ENCODE measurements at places on chromosomes 1 and 21.

DNA sequence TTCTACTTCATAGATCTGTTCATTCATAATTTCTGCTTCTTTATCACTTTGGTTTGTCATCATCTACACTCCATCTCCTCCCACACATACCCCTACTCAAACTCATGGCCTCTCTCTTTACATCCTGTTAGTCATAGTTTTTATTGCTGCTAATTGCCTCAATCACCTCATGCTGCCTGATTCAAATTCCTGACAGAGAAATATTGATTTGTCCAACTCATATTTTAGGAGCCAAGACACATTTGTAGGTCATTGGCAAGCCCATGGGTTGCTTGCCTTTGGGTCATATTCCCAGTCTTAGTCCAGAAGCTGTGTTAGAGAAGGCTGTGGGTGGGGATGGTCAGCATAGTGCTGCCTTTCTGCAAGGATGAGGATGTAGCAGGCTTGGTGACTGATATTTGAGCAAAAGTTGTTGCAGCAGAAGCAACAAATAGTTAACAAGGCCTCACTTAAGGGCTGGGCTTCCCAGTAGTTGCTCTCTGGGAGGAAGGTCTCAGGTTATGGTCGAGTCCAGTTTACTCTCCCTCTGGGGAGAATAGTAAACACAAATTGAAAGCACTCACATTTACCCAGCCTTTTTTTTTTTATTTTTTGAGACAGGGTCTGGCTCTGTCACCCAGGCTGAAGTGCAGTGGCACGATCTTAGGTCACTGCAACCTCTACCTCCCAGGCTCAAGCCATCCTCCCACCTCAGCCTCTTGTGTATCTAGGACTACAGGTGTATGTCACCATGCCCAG lies 22.4 kb upstream of the EPS15 start:
- DNase-seq, result no peak

DNA sequence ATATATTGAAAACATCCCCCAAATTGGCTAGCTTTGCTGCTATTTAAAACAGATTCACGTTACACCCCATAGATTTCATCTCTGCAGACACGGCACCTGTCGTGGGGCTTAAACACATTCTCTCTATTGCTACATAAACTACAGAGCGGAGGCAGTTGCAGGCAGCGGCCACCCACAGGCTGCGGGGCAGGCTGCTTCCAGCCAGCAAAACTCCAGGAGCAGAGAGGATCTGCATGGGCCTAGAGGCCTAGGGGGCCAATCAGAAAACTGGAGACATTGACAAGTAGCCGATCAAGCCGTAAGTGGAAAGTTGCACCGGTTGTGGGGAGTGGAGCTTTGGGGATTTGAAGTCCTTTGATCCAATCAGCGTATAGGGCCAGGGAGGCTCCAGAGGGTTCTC lies 129.0 kb upstream of the KLHDC7A start:
- no peak for DNase-seq

DNA sequence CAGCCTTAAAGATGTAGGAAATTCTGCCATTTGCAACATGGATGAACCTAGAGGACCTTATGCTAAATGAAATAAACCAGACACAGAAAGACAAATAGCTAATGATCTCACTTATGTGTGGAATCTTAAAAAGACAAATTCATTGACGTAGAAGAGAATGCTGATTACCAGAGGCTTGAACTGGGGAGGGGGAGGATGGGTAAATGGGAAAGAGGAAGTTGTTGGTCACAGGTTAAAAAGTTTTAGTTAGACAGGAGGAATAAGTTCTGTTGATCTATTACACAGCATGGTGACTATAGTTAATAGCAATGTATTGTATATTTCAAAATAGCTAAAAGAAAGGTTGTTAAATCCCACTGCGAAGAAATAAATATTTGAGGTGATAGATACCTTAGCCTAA lies 62.8 kb downstream of the PKN2 start:
- no peak for DNase-seq

- no peak for DNase-seq
Measured at GRCh38 chr1:160520582-160520981, 2.5 kb downstream of the SLAMF6 start.

DNA sequence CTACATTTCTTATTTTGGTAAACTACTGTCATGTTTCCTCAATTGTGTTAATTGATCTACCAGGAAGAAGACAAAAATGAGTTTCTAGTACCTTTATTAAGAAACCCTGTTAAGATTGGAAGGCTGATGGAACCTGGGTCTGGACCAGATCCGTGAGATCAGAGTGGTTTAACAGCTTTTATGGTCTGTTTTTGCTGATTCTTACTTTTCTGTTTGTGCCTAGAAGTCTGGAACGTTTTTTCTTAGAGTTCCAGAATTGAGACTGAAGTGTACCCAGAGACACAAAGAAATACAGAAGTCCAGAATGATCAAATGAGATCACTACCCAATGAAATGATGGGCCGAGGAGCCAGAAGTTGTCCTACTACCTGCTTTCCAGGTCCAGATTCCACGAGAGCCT lies 22.5 kb upstream of the CDC42 start:
- no peak for DNase-seq

- DNase-seq, result no peak
Measured at GRCh38 chr1:243494741-243495431, 239.0 kb downstream of the SDCCAG8 start.

GRCh38 chr1:65792669-65793358 lies at the start of gene PDE4B:
Gene PDE4B, plus strand, starts transcription at chr1:65792895.
- DNase-seq, result no peak

DNA sequence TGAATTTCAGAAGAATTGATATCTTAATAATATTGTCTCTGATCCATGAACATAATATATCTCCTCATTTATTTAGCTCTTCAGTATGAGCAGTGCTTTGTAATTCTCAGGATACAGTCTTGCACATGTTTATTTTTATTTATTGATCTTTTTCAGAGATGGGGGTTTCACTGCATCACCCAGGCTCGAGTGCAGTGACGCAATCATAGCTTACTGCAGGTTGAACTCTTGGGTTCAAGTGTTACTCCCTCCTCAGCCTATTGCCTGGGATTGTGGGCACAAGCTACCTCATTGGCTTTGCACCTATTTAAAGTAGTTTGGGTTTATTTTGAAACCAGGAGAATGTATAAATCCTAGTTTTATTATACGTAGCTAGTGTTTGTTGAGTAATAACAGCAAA lies 4.7 kb downstream of the RPS6KC1 start:
- DNase-seq, result no peak

DNA sequence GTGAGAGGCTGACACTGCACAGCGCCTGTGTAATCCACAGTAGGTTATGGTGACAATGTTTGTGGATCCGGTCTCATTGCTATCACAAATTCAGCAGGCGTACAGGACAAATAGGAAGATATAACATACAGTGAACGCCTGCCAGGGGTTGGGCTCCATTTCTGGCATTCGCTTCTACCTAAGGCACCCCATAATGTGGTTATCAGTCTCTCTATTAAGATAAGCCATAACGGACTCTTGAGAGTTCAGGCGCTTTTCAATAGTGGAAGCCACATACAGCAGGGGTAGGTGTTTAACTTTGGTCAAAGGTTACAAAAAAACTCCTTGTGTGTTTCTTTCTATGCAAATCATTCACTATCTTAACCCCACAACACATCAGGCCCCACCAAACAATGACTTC lies 72.8 kb downstream of the SIPA1L2 start:
- no peak for DNase-seq

- no peak for DNase-seq
Measured at GRCh38 chr1:7621334-7622219, 149.5 kb upstream of the VAMP3 start.

DNA sequence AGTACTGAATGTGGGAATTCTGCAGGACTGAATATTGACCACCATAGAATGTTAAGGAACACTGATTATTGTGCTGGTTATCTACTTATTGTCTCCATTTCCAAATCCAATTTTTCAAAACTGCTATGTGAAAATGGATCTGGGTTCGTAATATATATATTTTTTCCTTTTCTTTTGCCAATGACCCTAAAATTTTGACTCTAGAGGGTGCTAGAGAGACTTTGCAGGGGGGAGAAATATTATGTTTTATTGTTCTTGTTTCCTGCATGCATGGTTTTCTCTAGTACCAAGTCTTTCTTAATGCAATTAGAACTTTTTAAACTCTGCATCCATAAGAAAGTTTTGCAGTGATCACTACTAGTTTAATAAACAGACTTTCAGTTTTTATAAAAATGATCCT lies 1256.9 kb downstream of the BRINP3 start:
- no peak for DNase-seq

DNA sequence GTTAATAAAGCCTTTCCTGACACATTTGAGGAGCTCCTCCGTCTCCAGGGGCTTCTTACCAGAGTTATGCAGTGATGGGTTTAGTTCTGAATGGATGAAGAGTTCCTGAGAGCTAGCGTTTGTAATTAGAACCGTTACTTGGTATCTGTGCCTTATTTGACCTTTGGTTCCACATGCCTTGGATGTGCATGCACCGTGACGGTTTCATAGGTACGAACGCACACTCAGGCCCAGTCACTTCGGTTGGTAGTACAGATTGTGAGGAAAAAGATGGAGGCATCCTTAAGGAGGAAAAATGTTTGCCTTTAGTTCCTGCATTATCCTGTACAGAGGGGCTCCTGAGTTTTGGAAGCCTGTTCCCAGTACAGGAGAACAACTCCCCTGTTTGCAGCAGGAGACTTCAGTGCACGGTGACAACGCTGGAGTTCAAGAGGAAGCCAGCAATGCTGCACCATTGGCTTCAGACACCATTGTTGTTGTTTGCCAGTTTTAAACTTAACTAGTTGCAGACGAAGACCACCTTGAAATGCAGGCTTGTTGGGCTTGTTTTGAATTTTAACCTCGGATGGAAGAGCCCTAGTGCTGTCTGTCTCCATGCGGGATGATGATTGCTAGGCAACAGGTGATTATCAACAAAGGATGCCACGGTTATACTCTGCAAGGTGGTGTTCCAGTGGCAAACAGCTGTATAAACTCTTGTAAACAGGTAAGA lies 8.2 kb downstream of the RBM15 start:
- DNase-seq, result no peak

All from NCI-H1930 (cell line).